Naive thymus-derived CD4-positive, alpha-beta T cell (primary cell): ENCODE measurements at places on chromosomes 5 and 9. TPM values are rescaled to one million over a fixed set of nuclear protein-coding genes. Genes with fewer than 3 reads are reported as not detected.

The ANKS6 gene
- polyA plus RNA-seq, result 7.5 TPM

The EXOC3 gene
- 44.3 TPM for polyA plus RNA-seq

DNA sequence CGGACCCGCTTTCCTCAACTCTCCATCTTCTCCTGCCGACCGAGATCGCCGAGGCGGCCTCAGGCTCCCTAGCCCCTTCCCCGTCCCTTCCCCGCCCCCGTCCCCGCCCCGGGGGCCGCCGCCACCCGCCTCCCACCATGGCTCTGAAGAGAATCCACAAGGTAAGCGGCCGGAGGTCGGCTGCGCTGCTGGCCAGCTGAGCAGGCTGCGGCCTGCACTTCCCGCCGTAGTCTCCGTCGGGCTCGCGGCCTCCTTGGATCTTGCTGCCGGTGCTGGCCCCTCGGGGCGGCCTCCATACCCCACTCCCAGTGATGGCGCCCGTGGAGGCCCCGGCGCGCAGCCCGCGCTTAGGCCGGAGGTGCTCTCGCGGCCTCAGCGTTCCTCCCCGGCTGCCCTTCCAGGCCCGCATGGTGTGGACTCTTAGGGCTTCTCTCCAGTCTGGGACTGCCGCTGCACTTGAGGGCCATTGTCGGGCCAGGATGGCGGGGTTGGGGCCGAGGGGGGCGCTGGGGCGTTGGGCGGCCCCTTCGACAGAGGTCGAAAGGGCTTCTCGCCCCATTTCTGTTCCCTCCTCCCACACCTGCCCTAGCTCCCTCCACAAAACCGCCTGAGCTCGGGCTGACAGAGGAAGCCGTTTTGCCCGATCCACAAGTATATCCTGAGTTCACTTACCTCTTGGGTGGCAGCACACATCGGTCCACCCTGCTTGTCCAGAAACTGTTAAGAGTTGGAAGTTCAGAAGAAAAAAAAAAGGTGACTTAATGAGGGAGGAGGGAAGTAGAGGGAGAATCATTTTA lies 714 bp downstream of the UBE2D2 start:
- DNase-seq, result peak; percentile 34
- H3K27ac ChIP-seq, result peak overlapping the region; percentile 92
- no peaks in the 10 kb centered on the region for H3K36me3 ChIP-seq
- no peaks in the 10 kb centered on the region for H3K27me3 ChIP-seq

DNA sequence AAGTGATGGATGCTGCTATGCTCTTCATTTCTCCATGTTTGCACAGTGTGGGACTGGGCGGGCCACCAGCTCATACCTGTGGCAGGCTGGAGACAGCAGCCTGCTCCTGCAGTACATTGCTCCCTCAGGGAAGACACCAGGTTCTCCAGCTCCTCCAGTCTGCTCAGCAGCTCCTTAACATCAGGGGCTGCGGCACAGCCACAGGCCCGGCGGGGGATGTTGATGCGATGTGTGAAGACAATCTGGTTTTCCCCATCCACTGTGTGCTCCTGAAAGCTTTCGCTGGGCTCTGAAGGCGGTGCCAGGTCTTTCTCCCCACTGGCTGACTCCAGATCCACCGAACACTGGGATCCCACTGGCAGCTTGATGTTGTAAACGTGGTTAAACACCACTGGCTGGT lies 27.5 kb downstream of the TNC start:
- H3K4me3 ChIP-seq, result no peak overlapping the region
- no peaks in the 10 kb centered on the region for H3K4me1 ChIP-seq
- DNase-seq, result no peak
- H3K36me3 ChIP-seq, result no peaks in the 10 kb centered on the region

The ARHGEF39 gene
- 0.12 TPM for polyA plus RNA-seq

GRCh38 chr9:73199886-73200285 lies 48.2 kb downstream of the ANXA1 start:
- no peak overlapping the region for H3K4me3 ChIP-seq
- peaks cover 6% of the 10 kb centered on the region for H3K27me3 ChIP-seq
- no peak overlapping the region for H3K27ac ChIP-seq
- H3K36me3 ChIP-seq, result no peaks in the 10 kb centered on the region
- H3K4me1 ChIP-seq, result no peaks in the 10 kb centered on the region
- no peak for DNase-seq

The SAPCD2 gene
- 0.18 TPM for polyA plus RNA-seq

GRCh38 chr5:160044967-160045366 lies 36.0 kb downstream of the TTC1 start:
- no peak for DNase-seq
- no peaks in the 10 kb centered on the region for H3K4me1 ChIP-seq
- H3K4me3 ChIP-seq, result no peak overlapping the region

GRCh38 chr5:108858959-108859358 lies 111.3 kb downstream of the FER start:
- H3K27me3 ChIP-seq, result no peaks in the 10 kb centered on the region
- no peaks in the 10 kb centered on the region for H3K36me3 ChIP-seq
- H3K27ac ChIP-seq, result no peak overlapping the region
- H3K4me1 ChIP-seq, result no peaks in the 10 kb centered on the region
- H3K4me3 ChIP-seq, result no peak overlapping the region

- no peaks in the 10 kb centered on the region for H3K27me3 ChIP-seq
- H3K4me3 ChIP-seq, result no peak overlapping the region
- no peak for DNase-seq
- H3K36me3 ChIP-seq, result no peaks in the 10 kb centered on the region
- H3K27ac ChIP-seq, result no peak overlapping the region
- H3K4me1 ChIP-seq, result no peaks in the 10 kb centered on the region
Observed at GRCh38 chr5:112232667-112233066, 186.4 kb downstream of the EPB41L4A start.

DNA sequence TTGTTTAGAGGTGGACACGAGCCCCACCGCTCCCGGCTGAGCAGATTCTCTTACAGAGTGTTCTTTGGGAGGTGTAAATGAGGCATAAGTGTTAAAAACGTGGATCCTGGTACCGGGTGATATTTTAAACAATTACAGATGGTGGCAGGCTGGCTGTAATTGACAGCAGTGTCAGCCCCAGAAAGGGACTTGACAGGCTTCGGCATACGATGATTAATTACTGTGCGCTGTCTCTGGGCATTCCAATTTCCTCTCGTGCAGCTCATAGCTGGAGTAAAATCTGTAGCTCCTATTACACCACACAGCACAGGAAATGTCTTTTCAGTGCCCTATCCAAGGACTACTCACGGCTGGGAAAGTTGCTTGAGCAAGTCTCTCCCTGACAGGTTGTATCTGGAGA lies 305.4 kb upstream of the IRX2 start:
- H3K27me3 ChIP-seq, result no peaks in the 10 kb centered on the region
- no peaks in the 10 kb centered on the region for H3K36me3 ChIP-seq
- DNase-seq, result no peak
- no peak overlapping the region for H3K4me3 ChIP-seq
- H3K4me1 ChIP-seq, result no peaks in the 10 kb centered on the region

The PCDHA4 gene
- not detected for polyA plus RNA-seq

DNA sequence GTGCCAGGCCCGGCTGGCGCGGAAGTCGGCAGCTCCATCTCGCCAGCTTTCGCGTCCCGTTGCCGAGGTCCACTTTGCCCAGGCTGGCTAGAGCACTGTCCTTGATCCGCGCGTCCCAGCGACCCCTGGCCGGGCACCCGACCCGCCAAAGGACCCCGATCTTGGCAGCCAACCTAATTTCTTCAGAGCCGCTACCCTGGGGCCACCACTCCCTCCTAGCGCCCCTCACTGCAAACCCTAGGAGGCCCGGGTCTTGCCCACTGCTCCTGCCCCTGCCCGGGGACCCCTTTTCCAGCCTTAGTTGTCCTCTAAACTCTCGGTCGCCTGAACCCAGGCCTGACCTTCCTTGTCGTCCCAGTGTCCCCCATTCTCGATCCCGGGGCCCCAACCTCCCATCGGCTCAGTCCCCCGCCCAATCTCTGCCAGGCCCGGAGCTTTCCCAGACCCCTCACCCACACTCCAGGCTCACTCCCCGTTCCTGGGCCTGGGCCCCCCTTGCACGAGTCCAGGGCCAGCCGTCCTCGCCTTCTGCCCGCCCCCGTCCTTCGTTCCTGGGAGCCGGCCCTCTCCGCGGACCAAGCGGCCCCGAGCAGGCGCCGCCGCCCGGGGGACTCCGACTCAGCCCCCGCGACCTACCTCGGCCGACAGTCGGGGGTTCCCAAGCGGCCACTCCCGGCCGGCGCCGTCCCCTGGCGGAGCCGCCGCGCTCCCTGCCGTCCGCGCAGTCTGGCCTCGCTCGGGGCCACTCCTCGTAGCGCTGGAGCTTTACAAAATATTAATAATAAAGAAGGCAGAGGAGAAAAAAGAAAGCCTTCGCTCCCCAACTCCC lies 701 bp upstream of the LMX1B start:
- H3K27me3 ChIP-seq, result peaks cover 10% of the 10 kb centered on the region
- H3K27ac ChIP-seq, result no peak overlapping the region
- peaks cover 7% of the 10 kb centered on the region for H3K4me1 ChIP-seq
- no peak overlapping the region for H3K4me3 ChIP-seq
- DNase-seq, result no peak
- H3K36me3 ChIP-seq, result no peaks in the 10 kb centered on the region

- no peak overlapping the region for H3K4me3 ChIP-seq
- peaks cover 12% of the 10 kb centered on the region for H3K4me1 ChIP-seq
- H3K27me3 ChIP-seq, result no peaks in the 10 kb centered on the region
- H3K36me3 ChIP-seq, result no peaks in the 10 kb centered on the region
- DNase-seq, result peak; percentile 16
- H3K27ac ChIP-seq, result no peak overlapping the region
Observed at GRCh38 chr5:65100911-65101631, 332.3 kb downstream of the CWC27 start.

The LCN12 gene
- not detected for polyA plus RNA-seq

DNA sequence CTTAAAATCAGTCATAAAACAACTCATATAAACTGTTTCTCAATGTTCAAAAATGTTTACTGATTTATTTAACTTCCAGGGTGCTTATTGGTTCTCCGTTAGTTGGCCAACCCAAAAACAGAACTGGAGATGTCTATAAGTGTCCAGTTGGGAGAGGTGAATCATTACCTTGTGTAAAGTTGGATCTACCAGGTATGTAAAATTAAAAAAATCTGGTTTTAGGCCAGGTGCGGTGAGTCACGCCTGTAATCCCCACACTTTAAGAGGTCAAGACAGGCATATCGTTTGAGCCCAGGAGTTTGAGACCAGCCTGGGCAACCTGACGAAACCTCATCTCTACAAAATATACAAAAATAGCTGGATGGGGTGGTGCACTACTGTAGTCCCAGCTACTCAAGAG lies 73.7 kb downstream of the ITGA1 start:
- no peaks in the 10 kb centered on the region for H3K36me3 ChIP-seq
- no peak for DNase-seq
- H3K4me1 ChIP-seq, result no peaks in the 10 kb centered on the region
- no peak overlapping the region for H3K27ac ChIP-seq

- H3K27ac ChIP-seq, result no peak overlapping the region
- no peak for DNase-seq
- no peaks in the 10 kb centered on the region for H3K4me1 ChIP-seq
- H3K4me3 ChIP-seq, result no peak overlapping the region
- no peaks in the 10 kb centered on the region for H3K36me3 ChIP-seq
- H3K27me3 ChIP-seq, result no peaks in the 10 kb centered on the region
Observed at GRCh38 chr5:165393839-165394238, 1888.4 kb downstream of the MAT2B start.

DNA sequence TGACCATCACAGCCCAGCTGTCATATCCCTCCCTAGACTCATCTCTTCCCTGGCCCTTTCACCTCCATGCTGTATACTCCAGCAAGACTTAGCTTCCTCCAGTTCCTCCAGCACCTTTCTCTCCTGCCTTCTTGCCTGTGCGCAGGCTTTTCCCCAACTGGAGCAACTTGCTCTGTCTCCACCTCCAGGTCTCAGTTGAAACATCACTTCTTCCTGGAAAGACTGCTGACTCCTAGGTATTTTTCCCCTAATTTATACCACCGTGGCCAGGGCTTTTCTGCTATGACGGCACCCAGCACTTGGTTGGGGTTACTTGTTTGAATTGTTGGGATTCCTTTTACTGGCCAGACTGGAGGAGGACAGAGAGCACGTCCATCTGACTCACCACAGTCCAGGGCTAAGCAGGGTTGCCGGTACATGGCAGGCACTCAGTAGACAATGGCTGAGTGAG lies 67.5 kb downstream of the KCNIP1 start:
- H3K4me1 ChIP-seq, result no peaks in the 10 kb centered on the region
- H3K27me3 ChIP-seq, result no peaks in the 10 kb centered on the region

GRCh38 chr9:35280399-35280798 lies 118.6 kb downstream of the UNC13B start:
- no peak for DNase-seq
- no peak overlapping the region for H3K4me3 ChIP-seq
- no peaks in the 10 kb centered on the region for H3K27me3 ChIP-seq

DNA sequence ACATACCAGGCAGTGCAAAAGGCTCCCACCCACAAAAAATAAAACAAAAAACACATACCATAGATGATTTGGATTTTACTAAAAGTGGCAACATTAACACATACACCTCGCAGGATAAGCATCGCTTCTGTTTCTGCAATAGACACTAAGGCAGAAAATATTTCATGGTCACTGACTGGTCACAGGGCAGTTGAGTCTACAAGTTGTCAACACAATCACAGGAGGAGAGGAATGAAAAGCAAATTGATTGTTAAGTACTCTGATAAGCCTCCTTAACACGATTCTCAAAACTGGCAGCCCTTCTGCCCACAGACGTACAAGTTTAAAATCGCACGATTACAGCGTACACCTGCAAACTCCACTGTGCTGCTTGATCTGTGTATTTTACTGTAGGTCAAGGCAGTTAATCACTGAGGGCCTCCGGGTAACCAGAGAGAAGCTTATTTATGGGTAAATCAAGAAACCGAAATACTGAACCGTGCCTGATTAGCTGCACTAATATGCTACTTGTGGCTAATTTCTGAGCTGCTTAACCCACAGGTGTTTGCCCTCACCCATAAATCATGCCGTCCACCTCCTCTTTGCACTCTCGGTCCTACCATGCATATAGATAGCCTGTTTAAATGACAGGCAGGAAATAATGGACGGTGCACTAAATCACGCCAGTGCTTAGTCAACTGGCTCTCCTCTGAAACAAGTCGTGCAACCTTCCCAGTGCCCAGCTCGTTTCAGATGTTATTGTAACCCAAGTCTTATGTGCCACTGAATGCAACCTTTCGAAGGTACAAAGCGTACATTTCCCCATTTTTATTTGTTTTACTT lies 659.4 kb upstream of the ADAMTS16 start:
- H3K36me3 ChIP-seq, result no peaks in the 10 kb centered on the region
- H3K27ac ChIP-seq, result no peak overlapping the region
- H3K4me3 ChIP-seq, result no peak overlapping the region
- no peaks in the 10 kb centered on the region for H3K27me3 ChIP-seq
- no peaks in the 10 kb centered on the region for H3K4me1 ChIP-seq
- DNase-seq, result no peak

- DNase-seq, result no peak
- no peak overlapping the region for H3K4me3 ChIP-seq
- no peaks in the 10 kb centered on the region for H3K27me3 ChIP-seq
- no peak overlapping the region for H3K27ac ChIP-seq
Observed at GRCh38 chr5:154220625-154221024, 30.1 kb downstream of the GALNT10 start.

GRCh38 chr5:155982354-155982753 lies 344.6 kb upstream of the SGCD start:
- no peaks in the 10 kb centered on the region for H3K4me1 ChIP-seq
- H3K36me3 ChIP-seq, result no peaks in the 10 kb centered on the region
- H3K27me3 ChIP-seq, result no peaks in the 10 kb centered on the region
- no peak overlapping the region for H3K4me3 ChIP-seq
- no peak for DNase-seq
